ENCODE measurements at places on chromosomes 5 and 9.

DNA sequence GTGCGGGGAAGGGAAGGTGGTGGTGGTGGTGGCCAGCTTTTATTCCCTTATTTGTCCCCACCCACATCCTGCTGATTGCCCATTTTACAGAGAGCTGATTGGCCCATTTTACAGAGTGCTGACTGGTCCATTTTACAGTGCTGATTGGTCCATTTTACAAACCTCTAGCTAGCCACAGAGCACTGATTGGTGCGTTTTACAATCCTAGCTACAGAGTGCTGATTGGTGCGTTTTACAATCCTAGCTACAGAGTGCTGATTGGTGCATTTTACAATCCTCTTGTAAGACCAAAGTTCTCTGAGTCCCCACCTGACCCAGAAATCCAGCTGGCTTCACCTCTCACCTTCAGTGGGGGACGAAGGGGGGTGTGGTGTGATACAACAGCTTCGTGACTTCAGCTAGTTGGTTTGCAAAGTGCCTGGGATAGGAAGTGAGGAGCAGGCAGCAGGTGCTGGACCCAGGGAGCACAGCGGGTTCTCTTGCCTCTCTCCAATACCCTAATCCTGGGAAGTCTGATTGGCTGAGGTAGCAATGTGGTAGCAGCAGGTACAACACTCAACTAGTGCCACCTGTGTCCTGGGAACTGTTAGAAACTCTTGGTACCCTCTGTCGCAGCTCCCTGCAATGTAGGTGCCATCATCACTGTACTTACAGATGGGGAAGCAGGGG is 92.1 kb downstream of the BARX1 start:
- DNase-seq = no peak

- no peak for DNase-seq
These were observed 4.8 kb upstream of the TEX10 start for GRCh38 chr9:100357501-100357900.

GRCh38 chr5:60207040-60207439 is 313.5 kb upstream of the PDE4D start:
- DNase-seq = no peak

GRCh38 chr5:154345255-154345952 is 100.4 kb upstream of the SAP30L start:
- DNase-seq = no peak

DNA sequence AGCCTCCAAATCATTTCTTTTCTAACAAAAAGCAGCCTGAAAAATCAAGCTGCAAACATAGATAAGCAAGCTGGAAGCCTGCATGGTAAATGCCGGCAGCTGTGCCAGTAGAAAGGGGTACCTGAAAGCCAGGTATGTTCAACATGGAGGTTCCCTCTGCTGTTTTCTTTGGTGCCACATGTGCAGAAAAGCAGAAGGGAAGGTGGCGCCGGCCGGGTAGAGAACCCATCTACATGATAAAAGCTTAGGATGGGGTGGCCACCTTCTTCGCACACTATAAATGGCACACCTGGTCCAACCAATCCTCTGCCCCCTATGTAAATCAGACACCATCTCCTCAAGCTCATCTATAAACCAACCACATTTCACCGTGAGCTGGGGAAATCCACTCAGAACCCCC is 268.9 kb upstream of the IRX2 start:
- no peak for DNase-seq

All from esophagus squamous epithelium (tissue), 5 donors.